Fibroblast of skin of abdomen (primary cell): ENCODE measurements at places on chromosomes 2 and 18.

DNA sequence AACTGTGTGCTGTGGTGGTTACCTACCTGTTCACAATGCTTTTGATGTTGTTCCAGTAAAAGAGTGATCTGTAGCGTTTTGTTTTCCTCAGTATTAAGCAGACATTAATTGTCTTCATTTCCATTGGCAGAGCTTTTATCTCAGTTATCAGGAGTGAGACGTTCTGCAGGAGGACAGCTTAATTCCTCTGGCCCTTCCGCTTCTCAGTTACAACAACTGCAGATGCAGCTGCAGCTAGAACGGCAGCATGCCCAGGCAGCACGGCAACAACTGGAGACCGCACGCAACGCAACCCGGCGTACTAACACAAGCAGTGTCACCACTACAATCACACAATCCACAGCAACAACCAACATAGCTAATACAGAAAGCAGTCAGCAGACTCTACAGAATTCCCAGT is 78.3 kb downstream of the KCMF1 start:
- no peak for DNase-seq

DNA sequence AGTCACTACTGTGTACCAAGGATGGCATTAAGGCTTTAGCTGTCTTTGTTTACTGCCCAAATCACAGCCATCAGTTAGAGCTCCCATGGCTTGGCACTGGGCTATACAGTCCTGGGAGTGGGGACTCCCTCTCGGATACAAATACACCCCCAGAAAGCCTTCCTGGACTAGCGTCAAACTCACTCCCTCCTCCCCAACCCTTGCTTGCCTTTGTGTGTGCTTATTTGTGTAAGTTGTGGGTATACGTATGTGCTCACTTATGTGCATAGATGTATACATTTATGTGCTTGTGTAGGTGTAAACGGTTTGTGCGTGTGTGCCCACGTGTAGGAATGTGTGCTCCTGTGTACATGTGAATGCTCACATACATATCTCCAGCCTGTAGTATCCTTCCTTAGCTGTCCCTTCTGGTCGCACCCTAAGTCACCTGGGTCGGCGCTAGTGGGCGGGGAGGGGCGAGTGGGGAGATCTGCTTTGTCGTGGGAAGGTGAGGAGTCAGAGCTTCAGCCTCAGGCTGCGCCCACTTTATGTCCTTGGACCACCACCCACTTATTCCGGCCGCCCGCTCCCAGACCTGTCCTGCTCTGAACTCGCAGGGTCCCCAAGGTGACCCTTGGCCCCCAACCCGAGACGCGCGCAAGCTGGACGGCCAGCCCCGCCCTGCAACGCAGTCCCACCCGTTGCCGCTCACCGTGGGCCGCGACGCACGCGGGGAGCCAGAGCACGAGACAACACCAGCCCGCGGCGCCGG is 461 bp downstream of the PRADC1 start:
- no peak for DNase-seq

GRCh38 chr2:215847718-215848117 is 165.6 kb downstream of the MREG start:
- no peak for DNase-seq

GRCh38 chr2:85719609-85720240 is 25.6 kb downstream of the GNLY start:
- no peak for DNase-seq

GRCh38 chr2:188117706-188118105 is 174.0 kb upstream of the GULP1 start:
- DNase-seq = peak; percentile 2

DNA sequence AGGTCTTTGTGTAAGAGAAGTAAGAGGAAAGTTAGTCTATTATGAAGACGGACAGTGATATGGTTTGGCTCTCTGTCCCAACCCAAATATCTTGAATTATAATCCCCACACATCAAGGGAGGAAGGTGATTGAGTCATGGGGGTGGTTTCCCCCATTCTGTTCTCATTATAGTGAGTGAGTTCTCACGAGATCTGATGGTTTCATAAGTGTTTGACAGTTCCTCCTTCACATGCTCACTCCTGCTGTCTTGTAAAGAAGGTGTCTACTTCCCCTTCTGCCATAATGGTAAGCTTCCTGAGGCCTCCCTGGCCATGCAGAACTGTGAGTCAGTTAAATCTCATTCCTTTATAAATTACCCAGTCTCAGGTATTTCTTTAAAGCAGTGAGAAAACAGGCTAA is 67.6 kb downstream of the NEURL3 start:
- no peak for DNase-seq

DNA sequence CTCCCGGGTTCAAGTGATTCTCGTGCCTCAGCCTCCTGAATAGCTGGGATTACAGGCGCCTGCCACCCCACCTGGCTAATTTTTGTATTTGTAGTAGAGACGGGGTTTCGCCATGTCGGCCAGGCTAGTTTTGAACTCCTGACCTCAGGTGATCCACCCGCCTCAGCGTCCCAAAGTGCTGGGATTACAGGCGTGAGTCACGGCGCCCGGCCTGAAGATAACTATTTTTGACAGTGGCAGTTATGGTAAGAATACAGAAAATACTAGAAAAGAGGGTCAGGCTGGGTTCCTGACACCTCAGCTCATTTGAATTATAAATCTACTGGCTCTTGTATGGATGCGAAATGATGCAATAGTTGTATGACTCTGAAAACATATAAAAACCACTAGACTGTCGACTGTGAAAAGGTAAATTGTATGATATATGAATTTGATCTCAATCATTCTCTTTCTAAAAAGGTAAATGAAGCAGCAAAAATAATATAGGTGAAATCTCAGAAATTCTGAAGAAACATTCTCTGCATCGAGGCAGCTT is 11.1 kb upstream of the DGKD start:
- DNase-seq = no peak

- DNase-seq = no peak
Measured at GRCh38 chr2:44975571-44976450, 33.4 kb downstream of the SIX2 start.

DNA sequence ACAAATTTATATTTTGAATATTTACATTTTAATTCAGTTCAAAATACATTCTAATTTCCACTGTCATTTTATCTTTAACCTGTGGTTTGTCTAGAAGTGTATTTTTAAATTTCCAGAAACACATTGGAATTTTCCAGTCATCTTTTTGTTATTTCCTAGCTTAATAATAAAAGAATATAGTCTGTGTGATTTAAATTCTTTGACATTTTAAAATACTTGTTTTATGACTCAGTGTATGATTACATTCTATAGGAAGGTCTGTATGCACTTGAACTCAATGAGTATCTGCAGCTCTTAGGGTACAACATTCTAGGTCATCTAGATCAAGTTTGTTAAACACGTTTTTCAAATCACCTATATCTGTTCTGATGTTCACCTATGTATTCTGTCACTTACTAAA is 88.3 kb upstream of the MBOAT2 start:
- DNase-seq = peak; percentile 68

DNA sequence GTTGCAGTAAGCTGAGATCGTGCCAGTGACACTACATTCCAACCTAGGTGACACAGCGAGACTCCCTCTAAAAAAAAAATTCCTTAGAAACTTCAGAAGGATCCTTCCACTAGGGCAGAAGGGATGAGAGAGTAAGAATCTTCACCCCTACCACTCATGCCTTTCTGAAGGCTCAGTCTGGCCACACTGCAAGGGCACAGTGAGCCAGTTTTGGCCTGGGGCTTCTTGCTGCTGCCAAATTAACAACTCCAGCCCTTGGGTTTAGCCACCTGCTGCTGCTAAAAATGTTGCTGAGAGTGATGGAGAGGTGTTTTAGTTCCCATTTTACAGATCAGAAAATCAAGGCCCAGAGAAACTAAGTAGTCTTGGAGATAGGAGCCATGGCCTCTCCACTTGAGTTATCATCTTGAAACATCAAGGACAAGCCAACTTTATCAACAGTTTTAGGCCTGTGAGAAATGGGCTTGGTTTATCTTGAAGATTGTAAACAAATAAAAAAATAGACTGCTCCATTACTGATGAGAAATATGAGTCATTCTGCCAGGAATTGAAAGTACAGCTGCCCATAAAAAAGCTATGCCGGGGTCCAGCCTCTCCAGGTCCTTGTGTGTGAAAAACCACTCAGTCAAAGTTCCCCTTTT is 31.9 kb upstream of the CASP8 start:
- DNase-seq = peak; percentile 9

GRCh38 chr2:217703102-217703501 is 299.7 kb downstream of the TNS1 start:
- DNase-seq = no peak

GRCh38 chr18:25561918-25562317 is 210.0 kb upstream of the ZNF521 start:
- peak; percentile 23 for DNase-seq

GRCh38 chr2:222878877-222879603 is 18.2 kb downstream of the ACSL3 start:
- DNase-seq = peak; percentile 71

DNA sequence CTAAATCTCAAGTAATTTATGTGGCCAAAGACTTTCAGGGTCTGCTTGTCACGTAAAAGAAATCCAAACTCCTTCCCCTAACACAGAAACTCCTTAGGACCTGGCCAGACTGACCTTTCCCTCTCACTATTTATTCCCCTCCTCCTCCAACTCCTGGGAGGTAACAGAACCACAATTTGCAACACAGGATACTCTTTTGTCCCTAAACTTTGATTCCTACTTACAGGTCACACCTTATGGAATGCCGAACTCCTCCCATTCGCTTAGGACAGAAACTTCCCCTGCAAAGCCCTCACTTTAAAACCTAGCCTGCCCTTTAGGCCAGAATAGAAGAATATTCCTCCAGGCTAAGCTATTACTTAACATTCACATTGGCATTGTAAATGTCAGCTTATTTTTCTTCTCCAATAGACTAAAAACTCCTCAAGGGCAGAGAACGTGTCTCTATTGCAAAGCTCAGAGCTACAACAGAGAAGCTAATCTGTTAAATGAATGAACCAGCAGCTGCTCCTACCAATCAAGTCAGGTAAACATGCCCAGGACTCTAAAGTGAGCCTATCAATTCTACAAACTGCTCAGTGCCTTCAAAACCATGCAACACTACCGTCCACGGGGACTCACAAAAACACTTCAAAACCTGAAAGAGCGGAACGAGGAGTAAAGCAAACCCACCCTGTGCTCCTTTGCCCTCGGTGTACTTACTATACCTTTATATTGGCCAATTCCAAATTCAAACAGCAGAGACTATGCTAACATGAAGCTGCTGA is 6.1 kb downstream of the INO80D start:
- DNase-seq = no peak

DNA sequence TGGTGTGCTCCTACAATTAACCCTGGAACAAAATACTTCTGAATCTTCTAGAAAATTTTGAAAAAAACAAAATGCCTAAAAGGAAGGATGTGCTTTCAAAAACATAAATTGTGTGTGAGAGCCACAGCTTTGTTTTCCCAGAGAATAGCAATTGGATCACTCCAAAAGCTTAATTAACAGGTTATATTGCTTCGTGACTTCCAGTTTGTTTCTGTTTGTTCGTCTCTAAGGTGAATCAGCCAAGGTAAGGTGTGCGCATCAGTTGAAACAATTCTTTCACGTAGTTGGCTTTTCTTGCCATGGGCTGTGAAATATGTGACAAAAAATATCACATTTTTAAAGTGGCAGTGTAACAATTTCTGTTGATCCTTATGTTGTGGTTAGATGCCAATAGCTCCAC is 90.3 kb upstream of the BARD1 start:
- no peak for DNase-seq

DNA sequence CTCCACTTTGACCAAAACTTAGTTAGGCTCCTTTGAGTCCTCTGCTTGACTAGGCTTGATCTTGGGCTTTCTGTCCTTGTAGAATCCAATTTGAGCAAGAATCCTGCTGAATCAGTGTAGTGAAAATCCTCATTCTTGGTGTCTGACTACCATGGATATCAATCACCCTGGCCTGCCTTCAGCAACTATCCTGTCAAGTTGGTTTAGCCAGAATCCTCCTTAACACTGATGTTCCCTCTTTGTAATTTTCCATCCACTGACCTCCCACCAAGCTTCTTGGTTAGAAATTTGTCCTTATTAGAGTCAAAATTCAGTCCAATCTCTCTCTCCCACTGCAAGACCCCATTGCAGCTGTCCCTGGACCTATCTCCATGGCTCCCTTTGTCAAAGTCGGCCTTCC is 494 bp upstream of the RBM45 start:
- no peak for DNase-seq

- no peak for DNase-seq
Measured at GRCh38 chr2:28322051-28322450, 70.6 kb upstream of the FOSL2 start.

- DNase-seq = peak; percentile 76
Measured at GRCh38 chr2:216714376-216714775, 19.0 kb upstream of the IGFBP5 start.

DNA sequence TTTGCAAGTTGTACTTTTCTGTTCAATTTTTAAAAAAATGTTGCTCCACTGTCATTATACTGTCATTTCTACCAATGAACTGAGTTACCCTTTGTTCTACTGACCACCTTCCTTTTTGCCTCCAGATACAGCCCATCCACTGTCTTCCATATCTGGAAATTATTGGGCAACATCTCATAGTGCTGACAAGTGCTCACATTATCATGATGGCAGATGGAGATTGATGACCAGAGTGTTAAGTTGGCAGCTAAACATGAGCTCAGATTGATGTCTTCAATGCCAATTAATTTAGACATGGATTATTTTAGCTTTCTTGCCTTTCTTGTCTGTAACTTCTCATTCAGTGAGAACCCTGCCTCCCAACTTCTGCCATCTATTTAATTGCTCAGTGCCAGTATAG is 76.6 kb downstream of the KIAA1328 start:
- DNase-seq = no peak

GRCh38 chr2:196205011-196205766 is 33.8 kb upstream of the STK17B start:
- DNase-seq = peak; percentile 16

DNA sequence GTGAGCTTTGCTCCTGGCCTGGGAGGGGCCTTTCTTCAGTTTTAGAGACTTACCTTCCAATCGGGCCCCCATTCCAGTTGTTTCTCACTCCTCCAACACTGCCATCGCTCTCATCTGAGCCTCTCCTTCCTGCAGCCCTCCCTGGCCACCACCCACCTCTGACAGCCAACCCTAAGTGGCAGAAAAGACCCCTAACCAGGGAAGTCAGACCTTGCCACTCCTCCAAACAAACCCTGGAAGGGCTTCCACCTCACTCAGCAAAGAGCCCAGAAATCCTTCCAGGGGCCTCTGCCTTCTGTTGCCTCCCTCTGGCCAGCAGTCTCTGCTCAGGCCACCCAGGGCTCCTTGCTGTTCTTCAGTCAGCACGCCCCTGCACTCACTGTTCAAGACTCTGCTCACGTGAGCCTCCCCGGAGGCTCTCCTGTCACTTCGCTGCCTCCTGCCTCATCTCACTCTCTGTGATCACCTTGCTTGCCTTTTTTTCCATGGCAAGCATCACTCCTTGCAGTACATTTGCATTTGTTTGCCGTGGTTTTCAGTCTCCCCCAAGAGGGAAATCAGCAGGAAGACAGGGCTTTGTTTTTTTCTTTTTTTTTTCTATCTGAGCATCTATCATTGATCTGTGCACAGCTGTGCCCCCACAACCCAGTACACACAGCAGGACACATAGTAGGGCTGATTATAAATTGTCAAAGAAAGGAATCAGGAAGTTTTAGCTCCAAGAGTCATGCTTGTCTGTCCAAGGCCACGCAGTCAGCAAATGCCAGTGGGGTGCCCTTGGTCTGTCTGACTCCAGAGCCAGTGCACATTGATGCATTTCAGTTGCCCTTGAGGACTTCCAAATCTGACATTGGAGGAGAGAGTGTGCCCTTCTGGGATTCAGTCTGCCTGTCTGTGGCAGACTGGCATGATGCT is 83.9 kb downstream of the INHBB start:
- DNase-seq = no peak
